ENCODE measurements at places on chromosomes 16 and 17. TPM values are rescaled to one million over a fixed set of nuclear protein-coding genes. Genes with fewer than 3 reads are reported as not detected.

Gene TP53TG3
- 0.28 TPM for total RNA-seq

Gene AANAT
- 0.31 TPM for total RNA-seq

Gene C1QL1
- 15.9 TPM for total RNA-seq

Gene CALB2
- 6.3 TPM for total RNA-seq

Gene TMEM100
- total RNA-seq, result 0.07 TPM

Gene GGT6
- total RNA-seq, result not detected

Gene BAHCC1
- total RNA-seq, result 8.5 TPM

Gene SPIRE2
- total RNA-seq, result 7.4 TPM

Gene PRDM7
- total RNA-seq, result not detected

Gene DPEP2
- total RNA-seq, result not detected

Gene P2RX1
- not detected for total RNA-seq

Gene TMEM219
- total RNA-seq, result 91.1 TPM

Gene NT5C3B
- total RNA-seq, result 115 TPM

Gene HYDIN
- 0.32 TPM for total RNA-seq

Gene CCL11
- not detected for total RNA-seq

Gene KRT32
- not detected for total RNA-seq

Gene SNAI3
- 0.18 TPM for total RNA-seq

Gene HS3ST2
- not detected for total RNA-seq

Gene DBNDD1
- 59.3 TPM for total RNA-seq

Gene SLC9A5
- 1.6 TPM for total RNA-seq

Gene MYH13
- not detected for total RNA-seq

Gene TM4SF5
- total RNA-seq, result 0.77 TPM

Gene ASPHD1
- total RNA-seq, result 20.2 TPM

Gene TPSAB1
- total RNA-seq, result 0.27 TPM

Gene MEOX1
- total RNA-seq, result not detected

Gene CD79B
- 0.17 TPM for total RNA-seq
